ENCODE measurements at places on chromosomes 11 and 22.

DNA sequence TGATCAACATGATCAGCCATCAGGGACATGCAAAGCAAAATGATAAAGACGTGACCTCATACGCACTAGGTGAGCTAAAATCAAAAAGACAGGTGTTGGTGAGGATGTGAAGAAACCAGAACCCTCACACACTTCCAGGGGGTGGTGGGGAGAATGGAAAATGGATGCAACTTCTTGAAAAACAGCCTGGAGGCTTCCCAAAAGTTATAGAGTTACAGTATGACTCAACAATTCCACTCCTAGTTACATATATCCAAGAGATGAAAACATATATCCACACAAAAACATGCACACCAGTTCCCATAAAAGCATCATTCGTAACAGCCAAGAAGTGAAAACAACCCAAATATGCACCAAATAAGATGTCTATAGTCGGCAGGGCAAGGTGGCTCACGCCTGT, 42.1 kb upstream of the APLNR start:
- DNase-seq = no peak

DNA sequence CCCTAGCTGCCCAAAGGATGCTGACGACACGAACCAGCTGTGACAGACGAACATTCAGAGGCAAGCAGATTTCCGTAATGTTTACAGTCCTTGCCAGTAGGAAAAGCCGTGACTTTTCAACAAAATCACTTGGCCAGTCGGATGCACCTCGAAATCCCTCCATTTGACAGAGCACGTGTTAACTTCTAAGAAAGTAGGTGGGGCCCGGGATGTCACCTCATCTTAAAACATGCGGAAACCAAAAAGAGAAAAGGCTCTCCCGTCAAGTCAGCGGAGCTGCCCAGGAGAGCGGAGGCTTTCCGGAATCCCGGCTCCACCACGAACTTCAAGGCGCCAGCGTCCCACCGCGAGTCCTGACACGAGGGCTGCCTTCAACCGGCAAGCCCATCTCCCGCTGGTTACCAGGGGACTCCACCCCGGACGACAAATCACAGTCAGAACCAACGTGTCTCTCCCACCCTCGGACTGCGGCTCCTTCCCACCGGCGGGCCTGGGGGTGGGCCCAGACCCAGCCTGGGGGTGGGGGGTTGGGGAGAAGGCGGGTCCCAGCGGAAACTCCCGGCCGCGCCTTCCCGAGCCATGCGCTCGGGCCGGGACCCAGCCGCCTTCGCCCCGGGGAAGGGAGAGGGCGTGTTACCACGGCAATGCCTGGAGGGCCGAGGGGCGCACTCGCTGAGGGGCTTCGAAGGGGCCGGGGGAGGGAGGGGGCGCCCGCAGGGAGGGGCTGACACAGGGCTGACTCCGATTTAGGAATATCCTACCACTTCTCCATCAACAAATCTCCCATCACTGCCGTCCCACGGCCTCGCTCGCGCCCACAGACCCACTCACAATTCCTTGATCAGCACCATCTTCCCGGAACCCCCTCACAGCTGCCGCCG, 475 bp downstream of the PITPNB start:
- DNase-seq = peak; percentile 20

DNA sequence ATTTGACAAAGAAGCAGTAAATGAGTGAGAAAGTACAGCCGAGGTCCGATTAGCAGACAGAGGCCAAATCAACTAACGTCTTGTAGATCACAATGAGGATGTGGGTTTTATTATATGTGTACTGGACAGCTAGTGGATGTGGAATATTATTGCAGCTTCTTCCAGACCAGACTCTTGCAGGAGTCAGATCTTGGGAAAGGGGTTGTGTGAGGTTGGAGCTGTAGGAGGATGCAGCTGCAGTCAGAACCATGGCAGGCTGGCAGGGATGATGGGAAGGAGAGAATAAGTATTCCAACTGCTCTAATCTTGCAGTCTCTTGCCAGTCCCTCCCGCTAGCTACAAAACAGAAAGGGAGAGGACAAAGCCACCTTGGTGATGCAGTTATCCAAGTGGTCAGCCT, 46.8 kb upstream of the LDLRAD3 start:
- DNase-seq = no peak

- DNase-seq = no peak
Observed at GRCh38 chr11:74826901-74827300, 78.3 kb downstream of the RNF169 start.

DNA sequence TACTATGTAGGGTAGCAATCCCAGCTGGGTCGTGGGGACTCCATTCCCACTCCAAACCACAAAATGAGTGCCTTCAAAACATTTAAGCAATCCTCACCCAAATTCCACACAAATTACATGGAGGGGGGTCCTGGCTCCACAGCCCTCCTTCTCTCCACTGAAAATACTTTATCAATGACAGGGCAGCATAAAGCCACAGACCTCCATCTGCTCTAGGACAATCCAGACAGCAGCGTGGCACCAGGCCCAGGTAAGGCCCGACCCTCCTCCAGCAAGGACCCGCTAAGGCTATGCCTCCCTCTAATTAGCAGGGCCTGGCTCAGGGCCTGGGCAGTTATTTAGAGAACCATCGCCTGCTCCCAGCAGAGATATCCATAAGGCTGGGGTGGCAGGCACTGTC, at the start of gene PANX3:
TSS of gene PANX3 (plus strand) at position 365 of the 400 bp plus-strand sequence. CDS start 129 bp downstream, outside the sequence.
- DNase-seq = no peak

GRCh38 chr22:32206774-32207758, 2.2 kb upstream of the RFPL2 start:
- DNase-seq = no peak

GRCh38 chr11:120146413-120147093, 8.6 kb upstream of the TRIM29 start:
- DNase-seq = no peak

DNA sequence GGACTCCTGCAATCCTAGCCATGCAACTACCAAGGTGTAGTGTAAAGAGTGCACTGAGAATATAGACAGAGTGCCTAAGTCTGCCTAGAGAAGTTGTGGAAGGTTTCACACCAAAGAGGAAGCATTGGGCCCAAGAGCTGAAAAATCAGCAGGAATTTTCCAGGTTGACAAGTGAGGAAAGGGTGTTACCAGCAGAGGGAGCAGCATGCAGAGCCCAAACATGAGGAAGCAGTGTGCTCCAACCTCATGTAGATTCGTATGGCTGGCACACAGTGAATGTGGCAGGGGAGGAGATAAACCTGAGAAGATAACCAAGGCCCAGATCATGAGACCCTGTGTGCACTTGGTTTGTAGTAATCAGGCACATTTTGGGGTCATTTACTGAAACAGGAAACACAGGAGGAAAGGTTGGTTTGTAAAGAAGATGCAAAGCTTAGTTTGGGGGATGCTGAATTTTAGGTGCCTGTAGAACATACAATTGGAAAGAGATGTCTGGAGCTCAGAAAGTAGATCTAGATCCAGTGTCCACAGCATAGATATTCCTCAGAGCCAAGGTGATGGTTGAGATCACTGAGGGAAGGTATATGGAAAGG, 1.7 kb downstream of the HPX start:
- no peak for DNase-seq

GRCh38 chr11:68687311-68687710, 3.0 kb downstream of the GAL start:
- no peak for DNase-seq

GRCh38 chr22:31268281-31268680, 24.0 kb downstream of the PIK3IP1 start:
- DNase-seq = no peak

DNA sequence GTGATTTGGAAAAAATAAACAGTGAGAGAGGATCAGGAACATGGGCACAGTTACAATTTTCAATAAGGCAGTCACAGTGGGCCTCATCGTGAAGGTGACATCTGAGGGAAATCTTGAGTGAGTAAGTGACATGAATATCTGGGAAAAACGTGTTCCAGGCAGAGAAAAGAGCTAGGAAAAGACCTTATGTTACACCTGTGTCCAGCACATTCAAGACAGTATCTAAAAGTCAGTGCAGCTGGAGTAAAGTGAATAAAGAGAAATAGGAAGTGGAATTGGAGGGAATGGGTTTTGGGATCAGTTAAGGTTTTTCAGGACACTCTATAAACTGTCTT, 827.5 kb upstream of the FAT3 start:
- DNase-seq = no peak

DNA sequence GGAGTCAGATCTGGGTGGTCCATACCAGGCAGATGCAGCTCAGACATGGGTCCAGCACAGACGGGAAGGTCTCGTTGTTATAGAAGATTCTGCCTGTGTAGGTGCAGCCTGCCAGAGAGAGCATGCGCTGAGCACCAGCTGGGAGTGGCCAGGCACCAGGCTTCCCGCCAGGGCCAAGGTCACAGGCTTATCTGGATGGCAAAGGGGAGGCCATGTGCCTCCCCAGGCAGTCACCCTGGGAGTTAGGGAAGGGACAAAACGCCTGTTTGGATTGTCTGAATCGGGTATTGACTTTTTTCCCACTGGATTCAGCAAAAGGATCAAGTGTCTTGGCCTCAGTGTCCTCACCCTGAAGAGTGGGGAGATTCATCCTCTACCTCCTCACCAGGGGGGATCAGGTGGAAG, 26.5 kb downstream of the PGA5 start:
- no peak for DNase-seq

DNA sequence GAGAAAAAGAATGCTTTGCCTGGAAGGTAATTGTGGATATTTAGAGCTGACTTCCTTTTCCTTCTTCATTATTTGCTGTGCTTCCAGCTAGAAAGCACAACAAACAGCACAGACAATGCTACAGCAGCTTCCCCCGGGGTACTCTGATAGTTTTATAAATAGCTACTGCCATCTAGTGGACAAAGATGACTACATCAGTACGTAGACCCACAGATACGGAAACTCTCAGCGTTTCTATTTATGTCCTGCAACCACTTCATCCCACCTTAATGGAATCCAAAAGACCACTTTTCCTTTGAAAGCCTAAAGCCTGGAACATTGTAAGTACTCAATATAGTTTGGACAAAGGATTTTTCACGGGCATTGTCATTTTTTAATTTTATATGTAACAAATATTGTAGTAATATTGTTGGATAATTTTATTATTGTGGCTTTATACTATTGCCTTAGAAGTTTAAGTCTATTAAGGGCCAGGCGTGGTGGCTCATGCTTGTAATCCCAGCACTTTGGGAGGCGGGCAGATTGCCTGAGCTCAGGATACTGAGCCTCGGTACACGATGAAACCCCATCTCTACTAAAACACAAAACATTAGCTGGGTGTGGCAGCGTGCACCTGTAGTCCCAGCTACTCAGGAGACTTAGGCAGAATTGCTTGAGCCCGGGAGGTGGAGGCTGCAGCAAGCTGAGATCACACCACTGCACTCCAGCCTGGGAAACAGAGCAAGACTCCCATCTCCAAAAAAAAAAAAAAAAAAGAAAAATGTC, 7.5 kb downstream of the HSPA8 start:
- DNase-seq = peak; percentile 49

DNA sequence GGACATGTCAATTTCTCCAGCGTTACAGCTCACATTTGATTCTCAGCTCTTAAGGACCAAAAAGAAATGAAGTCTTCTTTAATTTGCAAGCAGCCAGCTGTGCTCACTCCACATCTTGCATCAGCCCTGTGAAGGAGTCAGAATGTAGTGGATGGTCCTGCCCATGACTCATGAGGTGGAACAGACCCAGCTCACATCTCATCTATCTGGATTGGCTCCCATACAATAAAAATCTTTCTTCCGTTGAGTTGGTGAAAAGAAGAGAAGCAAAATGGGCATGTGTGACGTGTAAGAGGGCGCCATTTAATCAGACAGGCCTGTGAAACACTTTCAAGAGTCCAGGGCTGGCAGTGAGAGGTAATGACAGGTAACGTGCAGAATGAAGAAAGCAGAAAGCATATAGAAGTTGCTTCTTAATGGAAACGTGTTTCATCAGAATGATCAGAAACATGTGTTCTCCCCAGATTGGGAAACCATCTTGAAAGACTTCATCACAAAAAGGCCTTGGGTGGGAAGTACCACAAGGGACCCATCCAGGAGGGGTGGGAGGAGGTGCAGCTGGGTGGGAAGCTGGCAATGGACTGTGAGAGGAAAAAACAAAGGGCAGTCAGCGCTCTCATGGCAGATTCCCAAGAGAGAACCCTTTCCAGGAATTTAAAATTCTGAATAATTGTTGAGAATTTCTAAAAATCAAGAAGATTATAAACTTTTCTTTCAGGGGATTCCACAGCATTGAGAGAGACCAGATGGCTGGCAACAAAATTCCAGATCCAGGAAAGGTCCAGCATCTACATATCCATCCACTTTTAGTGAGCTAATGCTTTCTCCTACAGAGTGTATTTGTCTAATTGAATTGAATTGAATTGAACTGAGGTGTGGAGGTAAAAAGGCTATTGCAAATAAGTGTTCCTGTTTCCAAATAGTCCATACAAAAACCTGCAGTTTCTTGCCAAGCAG, 57.0 kb downstream of the ETS1 start:
- no peak for DNase-seq

DNA sequence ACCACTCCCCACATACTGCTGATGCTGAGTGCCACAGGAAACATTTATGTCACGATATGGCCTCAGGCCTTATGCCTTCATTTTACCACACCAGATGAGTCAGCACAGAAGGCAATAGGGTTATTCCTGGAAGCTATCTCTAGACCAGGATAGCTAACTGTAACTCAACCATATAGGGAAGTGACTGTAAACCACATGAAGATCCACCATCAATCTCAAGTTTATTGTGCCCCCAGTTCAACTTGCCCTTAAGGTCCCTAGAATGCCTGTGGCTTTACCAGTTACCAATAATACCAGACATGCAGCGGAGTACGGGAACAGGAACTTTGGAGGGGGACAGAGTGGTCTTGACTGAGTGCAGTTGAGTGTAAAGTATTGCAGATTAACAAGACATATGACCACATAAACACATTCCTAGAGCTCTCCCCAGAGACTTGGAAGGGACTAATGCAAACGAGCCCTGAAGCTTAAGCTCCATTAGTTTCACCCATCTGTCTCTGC, 180.9 kb downstream of the KIF18A start:
- no peak for DNase-seq

GRCh38 chr11:133978794-133979193, 22.0 kb upstream of the IGSF9B start:
- DNase-seq = no peak

Data from right renal pelvis (tissue), 4 donors.